Activated naive CD8-positive, alpha-beta T cell treated with anti-CD3 and anti-CD28 coated beads for 36 hours (primary cell): ENCODE measurements at places on chromosomes 3 and 15.
A peak's percentile ranks its signal among the peaks of the same experiment; 100 is the strongest.

DNA sequence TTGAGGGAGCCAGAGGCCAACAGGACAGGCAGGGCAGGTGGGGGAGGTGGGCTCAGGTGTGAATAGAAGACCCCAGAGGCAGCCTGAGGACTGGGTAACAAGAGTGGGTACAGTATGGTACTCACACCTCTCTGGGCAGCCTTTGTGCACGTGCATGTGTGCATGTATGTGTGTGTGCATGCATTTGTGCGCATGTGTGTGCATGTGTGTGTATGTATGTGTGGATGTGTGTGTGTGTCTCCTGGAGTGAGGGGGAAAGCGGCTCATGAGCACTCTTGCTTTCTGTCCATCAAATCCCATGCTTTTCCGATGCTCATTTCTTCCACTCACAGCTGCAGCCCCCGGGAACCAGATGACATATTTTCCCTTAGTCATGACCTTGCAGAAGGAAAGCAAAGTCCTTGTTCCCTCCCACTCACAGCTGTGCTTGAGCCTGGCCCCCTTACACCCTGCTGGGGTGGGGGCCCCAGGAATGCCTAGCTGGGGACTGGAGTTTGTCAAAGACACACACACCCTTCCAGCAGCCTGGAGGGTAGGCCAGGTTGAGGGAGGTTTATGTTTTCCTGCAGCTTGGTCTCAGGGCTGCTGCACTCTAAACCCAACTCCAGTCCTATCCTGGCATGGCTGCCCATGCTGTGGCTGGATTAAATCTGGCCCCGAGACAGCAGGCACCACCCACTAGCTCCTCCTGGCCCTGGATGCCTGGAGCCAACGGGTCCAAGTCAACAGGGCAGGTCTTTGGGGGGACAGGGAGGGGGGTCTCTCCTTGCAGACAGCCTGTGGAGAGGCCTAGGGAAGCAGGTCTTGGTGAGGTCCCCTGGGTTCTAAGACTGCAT is 22.5 kb downstream of the CCDC33 start:
- no peak for DNase-seq

GRCh38 chr3:98326105-98326893 is 27.4 kb upstream of the OR5K4 start:
- DNase-seq = no peak

- DNase-seq = no peak
These were observed 90.0 kb downstream of the GAP43 start for GRCh38 chr3:115713284-115713683.

GRCh38 chr3:150736903-150737832 is 25.8 kb downstream of the SIAH2 start:
- DNase-seq = no peak

DNA sequence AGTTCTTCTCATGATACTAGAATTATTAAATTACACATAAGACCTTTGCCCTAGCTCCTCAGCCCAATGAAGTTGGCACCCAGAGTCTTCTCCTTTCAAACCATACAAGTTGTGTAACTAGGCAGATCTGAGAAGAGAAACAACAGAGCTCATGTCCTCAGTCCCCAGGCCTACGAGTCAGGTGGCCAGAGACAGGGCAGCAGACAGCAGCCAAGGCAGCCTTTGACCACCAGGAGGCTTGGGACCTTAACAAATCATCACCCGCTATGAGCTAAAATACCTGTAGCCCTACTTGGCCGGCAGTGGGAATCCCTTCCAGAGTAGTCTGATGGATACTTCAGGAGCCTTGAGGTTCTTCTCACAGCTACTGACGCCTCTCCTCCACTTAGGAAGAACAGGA is 18.3 kb downstream of the STIMATE start:
- no peak for DNase-seq

DNA sequence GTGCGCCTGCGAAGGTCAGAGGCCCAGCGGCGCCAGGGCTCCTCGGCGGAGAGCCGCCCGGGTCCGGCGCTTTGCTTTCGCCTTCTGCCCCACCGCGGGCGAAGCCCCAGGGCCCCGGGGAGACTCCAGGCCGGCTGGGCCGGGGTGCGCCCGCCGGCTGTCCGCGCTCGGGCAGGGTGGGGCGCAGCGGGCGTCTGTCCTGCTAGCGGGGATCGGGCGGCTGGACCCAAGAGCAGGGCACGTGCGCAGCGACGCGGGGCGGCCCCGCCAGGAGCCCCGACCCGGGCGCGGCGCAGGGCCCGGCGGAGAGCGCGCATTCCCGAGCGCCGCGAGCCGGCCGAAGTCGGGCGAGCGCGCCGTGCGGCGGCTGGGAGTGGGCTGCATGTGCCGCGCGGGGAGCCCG is 569 bp upstream of the ALDH1A3 start:
- DNase-seq = no peak

DNA sequence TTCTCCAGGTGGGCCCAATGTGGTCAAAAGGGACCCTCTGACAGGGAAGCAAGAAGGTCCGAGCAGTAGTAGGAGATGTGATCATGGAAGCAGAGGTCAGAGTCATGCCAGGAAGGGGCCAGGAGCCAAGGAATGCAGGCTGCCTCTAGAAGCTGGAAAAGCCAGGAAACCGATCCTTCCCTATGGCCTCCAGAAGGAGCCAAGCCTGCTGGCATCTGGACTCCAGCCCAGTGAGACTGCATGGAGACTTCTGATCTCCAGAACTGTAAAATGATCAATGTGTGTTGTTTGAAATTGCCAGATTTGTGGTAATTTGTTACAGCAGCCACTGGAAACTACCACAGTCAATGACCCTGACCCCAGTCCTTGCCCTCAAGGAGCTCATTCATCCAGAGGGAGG is 56.8 kb upstream of the SPATA12 start:
- no peak for DNase-seq

DNA sequence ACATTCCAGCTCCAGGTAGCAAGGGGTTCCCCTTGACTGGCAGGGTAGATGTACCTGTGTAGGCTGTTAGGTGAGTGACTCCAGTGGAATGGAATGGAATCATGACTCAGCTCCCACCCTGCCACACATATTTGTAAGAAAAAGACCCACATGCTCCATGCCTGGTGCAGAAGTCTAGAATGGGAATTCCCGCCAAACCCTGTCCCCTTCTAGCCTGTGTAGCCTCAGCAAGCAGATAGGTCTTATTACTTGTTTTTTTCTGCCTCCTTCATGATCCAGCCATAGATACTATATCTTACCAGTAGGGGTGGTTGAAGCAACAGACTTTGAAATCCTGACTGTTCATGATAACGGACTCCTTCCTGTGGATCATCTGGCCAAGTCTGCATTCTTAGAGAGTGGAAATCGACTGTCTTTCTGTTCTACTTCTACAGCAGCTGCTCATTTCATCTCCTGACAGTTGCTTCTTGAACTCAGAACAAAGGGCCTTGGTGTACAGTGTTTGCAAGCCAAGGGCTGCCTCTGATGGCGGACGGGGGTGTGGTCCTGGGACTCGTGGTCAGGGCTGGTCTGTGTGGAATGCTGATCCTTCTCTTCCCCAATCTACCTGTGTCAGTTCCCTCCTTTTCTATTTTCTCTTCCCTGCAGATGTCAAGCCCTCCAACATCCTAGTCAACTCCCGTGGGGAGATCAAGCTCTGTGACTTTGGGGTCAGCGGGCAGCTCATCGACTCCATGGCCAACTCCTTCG is 16.3 kb downstream of the SNAPC5 start:
- DNase-seq = no peak

- no peak for DNase-seq
These were observed 55.6 kb downstream of the MAGI1 start for GRCh38 chr3:65983100-65983499.

DNA sequence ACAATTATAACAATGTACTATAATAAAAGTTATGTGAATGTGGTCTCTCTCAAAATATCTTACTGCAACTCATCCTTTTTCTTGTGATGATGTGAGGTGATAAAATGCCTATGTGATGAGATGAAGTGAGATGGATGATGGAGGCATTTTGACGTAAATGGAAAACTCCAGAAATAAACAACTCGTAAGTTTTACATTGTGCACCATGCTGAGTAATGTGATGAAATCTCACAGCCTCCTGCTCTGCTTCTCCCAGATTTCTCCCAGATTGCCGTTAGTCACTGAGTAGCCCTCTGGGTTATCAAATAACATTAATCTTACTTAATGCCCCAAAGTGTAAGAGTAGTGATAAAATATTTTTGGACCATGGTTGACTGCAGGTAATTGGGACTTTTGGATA is 64.8 kb upstream of the SLCO2A1 start:
- no peak for DNase-seq

DNA sequence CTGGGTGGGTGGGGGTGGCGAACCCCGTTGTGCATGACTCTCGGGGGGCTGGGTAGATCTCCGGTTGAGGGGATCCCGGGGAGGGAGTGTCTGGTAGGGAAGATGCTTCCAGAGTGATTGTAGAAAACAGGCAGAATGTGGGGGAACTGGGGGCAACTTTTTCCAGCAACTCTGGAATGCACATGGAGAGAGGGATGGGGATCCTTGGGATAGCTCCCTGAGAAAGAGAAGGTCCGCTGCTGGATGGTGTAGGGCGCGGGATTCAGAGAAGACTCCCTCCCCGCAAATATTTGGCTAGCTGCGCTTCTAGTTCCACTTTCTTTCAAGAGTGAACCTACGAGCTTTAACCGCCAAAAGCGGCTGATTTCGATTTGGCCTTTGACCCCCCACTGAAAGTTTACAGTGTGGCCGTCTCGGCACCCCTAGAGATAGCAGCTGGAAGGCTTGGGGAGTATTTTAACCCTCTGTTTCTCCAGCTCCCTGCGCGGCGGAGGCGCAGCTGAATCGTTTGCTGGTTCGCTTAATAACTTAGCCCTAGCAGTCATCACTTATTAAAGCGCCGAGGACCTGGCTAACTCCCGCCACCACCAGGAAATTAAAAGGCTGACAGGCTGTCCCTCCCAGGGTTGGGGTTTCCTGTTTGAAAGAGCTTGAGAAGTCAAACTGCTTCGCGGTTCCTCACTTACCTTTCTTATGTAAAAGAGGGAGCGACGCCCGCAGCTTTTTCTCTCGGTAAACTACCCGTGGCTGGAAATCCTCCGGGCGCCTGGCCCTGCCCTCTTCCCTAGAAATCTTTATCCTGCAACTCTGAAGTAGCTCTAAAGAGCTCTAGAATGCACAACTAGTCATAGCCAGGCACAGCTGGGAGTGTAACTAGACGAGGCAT is 1.2 kb downstream of the PHLDB2 start:
- peak; percentile 53 for DNase-seq

DNA sequence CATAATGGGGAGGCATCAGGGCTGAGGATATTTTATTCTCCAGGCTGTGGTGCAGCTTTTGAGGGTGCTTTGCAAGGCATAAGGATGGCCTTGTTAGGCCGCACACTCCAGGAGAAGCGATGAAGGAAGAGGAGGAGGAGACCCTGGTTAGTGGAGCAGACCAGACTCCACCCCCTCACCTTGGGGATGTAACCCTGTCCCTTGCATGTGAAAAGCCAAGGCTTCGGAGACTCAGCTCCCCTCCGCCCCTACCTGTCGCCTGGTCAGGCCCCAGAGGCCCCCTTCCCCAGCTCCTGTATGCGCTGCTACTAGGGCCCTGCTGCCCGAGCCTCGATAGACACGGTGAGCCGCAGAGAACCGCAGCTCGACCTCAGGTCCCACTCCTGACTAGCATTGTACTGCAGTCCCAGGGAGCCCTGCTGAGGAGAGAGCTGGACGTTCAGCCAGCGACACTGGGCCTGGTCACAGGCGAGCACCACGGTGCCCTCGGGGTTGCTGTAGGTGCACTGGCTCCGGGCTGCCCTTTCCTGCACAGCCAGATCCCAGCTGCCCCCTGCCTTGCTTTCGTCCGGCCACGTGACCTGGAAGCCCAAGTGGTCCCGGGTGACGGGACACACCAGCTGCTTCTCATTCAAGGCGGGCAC is 10.2 kb downstream of the CPN2 start:
- DNase-seq = no peak

- no peak for DNase-seq
These were observed 462.9 kb upstream of the KCNMB2 start for GRCh38 chr3:178073366-178073765.

DNA sequence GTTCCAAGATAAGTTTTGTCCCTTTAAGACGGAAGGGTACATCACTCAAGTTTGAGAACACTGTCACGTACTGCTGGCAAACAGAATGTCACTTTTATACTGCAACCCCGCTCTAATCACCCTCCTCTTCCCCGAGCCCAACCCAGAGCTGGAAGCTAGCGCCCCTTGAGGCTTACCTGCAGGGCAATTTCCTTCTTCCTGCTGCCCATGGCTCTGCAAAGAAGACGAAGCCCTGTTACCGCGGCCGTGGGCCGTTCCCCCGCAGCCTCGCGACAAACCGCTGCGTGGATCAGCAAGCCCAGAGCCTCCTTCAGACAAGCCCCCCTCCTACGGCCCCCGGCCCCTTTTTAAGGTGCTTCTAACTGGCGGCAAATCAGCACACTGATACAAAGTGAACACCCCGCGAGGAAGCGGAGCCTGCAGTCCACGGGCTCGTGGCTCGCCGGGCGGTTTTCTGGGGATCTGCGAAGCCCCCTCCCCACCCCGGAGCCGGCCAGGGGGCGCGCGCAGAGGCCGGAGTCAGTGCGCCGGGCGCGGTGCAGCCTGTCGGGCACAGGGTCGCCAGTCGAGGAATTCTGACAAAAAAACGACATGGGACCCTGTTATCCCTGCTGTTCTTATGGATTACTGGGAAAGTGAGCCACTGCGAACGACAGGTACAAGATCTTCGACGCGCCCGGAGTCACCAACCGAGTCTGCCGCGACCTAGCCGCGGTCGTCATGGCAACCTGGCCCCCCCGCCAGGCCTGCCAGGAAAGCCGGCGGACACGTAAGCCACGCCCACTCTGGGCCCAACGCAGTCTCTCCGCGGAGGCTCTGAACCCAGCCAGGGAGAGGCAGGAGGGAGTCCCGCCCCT is at the start of gene NME9:
TSS of gene NME9 (minus strand) at position 725 of the 857 bp plus-strand sequence. CDS start at position 209, 516 bp downstream.
- DNase-seq = peak; percentile 92

DNA sequence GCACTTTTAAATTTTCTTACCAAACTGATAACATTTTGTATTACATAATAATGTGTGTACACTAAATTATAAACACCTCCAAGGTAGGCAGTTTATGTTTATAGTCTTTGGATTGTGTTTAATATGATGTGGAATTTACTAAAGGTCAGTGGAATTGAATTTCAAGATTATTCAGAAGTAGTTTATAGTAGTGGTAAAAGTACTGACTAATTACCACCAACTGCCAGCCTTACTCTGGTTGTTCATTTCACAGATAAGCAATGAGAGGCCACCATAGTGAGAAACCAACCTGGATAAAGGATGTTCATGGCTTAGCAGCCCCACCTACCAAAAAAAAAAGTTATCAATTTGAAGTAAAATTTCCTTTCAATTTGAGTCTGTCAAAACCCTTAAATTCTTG is 54.0 kb upstream of the EIF5A2 start:
- DNase-seq = no peak

- no peak for DNase-seq
These were observed 1.9 kb downstream of the TIMMDC1 start for GRCh38 chr3:119500265-119500664.

DNA sequence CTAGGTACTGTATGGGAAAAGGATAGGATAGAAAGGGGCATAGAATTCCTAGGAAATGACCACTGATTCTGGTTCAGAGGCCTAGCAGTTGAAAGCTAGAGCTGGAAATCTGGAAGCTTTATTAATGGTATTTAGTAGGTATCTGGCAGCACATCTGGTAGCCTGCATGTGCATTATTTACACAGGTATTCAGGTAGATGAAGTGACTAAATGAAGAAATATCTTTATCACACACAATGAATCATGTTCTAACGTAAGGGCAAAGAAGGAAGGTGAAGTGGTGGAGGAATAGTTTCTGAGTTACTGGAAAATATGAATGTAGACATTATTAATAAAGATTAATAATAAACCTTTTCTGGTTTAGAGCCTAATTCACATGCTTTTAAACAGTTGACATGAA is 119.9 kb downstream of the MBNL1 start:
- no peak for DNase-seq

GRCh38 chr3:17050071-17050470 is 165.3 kb downstream of the PLCL2 start:
- no peak for DNase-seq
